DMS 273 treated with DMSO at 0.1 percent for 48 hours (cell line): ENCODE measurements at places on chromosomes 16 and 17.
A peak's percentile ranks its signal among the peaks of the same experiment; 100 is the strongest.

DNA sequence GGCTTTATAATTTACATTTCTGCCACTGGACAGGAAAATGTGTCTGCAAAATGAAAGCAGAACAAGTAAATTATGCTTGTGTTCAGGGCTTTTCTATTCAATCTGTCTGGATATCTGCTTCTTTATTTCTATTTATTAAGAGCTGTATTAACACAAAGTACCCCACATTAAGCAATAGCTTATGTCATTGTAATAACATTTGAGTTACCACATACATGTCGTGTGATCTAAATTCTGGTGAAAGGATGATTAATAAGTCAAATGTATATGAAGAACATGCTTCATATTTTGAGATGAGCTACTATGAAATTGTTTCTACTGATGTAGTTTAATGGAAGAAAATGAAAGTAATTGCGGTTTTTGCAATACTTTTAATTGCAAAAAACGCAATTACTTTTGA lies 238.2 kb downstream of the KCNJ2 start:
- no peak for DNase-seq

DNA sequence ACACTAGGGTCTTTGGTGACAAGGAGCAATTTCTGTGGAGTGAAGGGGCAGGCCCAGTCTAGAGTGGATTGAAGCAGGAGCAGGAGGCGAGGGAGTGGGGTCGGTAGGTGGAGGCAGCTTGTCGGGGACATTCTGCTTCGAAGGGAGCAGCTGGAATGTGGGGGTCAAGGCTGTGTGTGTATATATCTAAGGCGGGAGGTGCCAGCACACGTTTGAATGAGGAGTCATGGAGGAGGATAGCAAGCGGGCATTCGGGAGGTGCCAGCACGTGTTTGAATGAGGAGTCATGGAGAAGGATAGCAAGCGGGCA lies 17.7 kb downstream of the NT5M start:
- DNase-seq: no peak

GRCh38 chr16:27111486-27111885 lies 44.8 kb downstream of the C16orf82 start:
- DNase-seq: no peak

DNA sequence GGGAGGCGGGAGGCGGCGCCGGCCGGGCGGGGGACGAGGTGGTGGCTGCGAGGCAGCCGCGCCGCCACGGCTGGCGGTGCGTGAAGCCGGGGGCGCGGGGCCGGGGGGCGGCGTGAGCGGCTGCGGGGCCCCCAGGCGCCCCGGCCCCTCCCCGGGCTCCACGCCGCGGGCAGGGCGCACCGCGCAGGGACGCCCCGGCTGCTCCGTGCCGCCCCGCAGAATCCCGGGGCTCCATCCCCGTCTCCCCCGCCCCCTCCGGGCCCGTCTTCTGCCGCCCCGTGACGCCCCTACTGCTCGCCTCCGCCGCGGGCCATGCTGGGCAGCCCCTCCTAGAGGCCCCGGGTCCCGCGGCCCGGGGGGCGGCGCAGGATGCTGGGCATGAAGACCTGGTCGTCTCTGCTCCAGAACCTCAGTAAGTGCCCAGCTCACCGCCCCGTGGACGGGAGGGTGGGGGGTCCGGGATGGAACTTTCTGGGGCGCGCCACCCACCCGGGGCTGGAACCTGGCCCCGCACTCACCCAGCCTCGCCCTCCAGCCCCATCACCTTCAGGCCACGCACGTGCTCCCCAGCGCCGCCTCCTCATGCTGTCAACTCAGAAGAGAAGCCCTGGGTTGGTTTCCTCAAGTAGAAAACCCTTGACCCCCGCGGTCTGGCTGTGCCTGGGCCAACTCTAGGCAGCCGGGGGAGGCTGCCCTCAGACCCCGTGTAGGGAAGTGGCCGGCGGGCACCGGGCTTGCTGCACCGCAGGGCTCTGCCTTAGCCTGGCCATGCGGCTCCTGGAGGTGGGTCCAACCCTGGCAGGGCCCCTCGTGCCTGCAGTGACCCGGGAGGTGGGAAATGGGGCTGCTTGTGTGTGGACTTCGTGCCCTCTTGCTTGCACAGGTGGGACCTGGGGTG lies 150.2 kb upstream of the GSE1 start:
- DNase-seq: no peak

GRCh38 chr16:4944333-4945281 lies 7.7 kb upstream of the PPL start:
- DNase-seq: peak; percentile 91

GRCh38 chr16:55102531-55102930 lies 171.9 kb downstream of the IRX5 start:
- no peak for DNase-seq

DNA sequence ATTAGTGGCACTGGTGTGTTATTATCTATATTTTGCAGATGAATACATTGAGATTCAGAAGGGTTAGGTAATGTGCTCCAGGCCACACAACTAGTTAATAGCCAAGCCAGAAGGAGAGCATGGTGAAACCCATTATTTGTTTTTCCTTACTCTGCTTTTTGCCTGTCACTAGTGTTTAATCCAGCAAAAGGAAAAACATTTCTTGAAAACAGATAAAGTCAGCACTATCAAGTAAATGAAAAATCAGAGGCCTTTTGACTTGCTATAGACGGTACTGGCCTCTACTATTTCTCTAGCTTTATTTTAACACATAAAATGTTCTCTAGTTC lies 4.8 kb downstream of the PITPNC1 start:
- no peak for DNase-seq

DNA sequence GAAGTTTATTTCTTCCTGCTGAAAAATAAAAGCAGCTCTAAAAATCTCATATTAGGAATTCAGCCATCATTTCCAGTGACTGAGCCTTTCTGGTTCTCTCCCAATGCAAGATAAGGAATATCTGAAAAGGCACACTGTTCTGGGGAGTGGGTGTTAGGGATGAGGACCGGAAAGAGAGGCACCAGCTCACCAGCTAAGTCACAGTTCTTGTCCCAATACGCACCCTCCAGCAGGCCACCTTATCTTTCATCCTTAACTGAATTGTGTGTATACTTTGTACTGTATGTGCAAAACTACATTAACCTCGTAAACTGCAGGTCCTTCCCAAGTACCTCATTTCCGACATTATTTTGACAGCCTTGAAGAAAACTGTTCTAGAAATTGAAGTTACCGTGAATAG lies 11.0 kb downstream of the AMFR start:
- DNase-seq: no peak

DNA sequence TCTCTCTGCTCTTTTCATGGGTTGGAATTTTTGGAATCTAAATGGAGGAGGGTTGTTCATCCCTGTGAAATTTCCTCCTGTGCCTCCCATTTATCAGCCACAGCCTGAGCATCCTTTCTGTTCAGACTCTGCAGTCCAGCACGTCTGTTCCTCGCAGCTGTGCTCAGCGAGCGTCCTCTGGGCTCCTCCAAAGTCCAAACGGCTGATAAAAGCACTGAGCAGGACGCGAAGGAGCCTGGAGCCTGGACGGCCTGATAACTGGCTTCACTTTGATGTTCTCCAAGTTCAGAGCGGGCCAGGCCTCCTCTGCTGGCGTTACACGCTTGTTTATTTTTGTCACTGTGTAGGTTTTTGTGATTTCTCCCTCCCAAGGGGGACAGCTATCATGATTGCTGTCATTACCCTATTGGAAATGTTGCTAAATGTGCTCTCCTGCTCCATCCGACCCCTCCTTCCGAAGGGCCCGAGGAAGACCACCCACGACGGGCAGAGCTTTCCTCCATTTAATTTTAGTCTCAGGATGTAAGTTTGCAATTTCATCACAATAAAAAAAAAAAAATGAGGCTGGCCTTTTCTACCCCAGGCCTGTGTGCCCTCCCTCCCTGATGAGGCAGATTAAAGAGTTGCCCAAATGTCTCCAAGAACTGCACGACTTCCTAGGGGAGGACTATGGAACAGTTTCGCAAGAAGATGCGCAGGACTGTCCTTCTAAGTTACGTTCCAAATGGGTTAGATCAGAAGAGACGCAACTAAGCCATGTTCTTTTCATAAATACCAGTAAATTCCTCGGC lies 290.5 kb upstream of the FOXF1 start:
- no peak for DNase-seq

DNA sequence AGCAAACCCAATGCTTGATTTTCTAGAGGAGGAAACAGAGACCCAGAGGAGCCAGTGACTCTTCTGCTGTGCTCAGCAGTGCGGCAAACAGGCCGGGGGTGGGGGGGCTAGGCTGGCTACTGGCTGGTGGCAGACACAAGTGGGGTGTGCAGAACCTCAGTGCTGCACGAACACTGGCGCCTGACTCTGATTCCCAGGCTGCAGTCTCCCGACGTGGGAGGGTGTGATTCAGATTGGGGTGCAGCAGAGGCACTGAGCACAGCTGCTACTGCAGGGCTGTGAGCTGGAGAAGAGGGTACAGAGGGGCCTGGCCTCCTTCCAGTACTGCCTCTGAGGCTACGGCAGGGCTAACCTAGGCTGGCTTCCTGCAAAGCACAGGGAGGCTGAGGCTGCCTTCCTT lies 8.1 kb downstream of the RPL19 start:
- DNase-seq: no peak
